ENCODE measurements at places on chromosomes 12 and 14.

GRCh38 chr14:105471297-105471821 lies 3.3 kb upstream of the CRIP2 start:
- DNase-seq = no peak

- DNase-seq = no peak
Observed at GRCh38 chr12:12599750-12600643, 11.7 kb upstream of the CREBL2 start.

GRCh38 chr12:71782017-71782416 lies 27.4 kb downstream of the RAB21 start:
- no peak for DNase-seq

DNA sequence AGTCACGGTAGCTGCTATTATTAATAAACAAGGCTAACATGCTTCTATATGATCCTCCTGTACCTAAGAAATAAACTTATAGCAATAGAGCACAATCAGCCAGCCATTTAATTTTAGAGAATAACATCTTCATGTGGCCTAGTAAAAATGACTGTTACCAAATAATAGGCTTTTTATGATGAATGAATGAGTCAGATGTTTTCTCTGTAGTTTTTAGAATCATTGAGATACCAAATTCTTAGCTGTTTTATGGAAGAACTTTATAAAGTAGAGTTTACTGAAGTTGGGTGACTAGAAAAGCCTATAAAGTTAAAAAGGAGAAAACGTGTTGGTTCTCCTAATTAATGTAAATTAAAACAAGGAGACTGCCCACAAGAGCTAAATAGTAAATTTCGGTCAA lies 40.7 kb downstream of the WNK1 start:
- no peak for DNase-seq

DNA sequence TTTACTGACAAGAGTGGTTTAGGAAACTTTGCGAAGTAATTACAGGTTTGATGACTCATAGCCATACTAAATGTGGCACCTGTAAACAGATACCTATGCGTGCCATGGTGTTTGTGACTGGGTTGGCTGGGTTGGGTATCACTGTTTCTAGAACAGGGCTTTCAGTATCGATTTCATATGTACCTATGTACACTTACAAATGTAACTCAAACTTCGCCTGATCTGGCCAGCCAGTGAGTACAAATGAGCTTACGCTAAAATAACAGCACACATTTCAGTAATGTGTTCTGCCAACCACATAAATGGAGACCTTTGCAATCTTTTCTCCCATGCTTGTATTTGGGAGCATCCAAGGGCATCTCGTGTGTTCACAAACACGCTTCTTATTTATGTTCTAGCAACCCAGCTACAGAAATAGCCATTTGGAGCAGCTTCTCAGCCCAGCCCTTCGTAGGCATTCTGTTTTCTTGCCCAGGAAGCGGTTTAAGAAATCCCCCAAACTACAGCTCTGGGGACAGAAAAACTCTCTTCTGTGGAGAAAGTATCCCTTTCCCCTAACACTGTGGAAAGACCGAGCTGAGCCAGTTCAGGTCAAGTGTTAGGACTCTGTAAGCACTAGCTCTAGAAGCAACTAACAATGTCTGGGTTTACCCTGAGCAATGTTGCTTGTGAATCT lies 42.3 kb upstream of the MDM1 start:
- peak; percentile 66 for DNase-seq

GRCh38 chr14:71554959-71555612 lies 377.1 kb upstream of the RGS6 start:
- DNase-seq = no peak

DNA sequence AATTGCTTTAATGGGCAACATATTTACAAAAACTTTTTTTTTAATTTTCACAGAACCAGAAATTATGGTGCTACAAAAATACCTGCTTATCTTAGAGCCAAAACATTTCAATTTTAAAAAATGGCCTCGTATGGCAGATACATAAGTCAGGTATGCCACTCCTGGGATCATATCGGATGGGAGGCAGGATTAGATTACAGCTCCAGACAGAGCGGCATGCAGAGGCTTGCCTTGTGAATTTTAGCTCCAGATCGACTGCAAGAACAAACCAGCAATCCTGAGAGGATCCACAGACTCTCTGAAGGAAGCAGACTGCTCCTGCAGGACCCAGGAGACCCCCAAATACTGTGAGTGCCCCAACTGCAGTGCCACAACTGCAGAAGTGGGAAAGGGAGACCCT lies 169.3 kb upstream of the AMIGO2 start:
- no peak for DNase-seq

DNA sequence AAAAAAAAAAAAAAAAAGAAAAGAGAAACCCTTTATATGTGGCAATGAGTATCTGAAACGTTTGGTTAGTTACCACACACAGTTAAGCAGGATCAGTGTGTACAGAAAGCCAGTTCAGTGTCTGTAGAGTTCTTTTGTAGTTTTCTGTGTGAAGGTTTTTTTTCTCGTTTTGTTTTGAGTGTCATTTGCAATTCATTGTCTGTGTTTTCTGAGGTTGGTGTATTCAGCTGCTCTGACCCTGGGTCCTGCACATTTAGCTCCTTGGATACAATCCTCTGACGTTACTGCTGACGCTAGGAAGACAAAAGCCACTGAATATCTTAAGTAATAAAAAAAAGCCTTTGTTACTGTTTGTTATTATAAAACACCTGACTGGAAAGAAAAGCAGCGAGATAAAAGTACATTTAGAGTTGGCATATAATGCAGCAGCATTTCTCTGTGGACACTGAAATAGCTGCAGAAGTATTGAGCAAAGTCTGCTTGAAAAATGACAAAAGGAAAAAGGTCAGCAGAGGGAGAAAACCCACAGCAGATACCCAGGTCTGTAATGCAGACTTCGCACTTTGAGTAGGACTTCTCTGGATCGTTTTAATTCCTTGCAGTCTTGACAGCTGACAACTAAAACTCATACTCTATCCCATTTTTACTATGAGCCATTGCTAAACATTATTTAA lies 89.0 kb downstream of the POLR3B start:
- no peak for DNase-seq

DNA sequence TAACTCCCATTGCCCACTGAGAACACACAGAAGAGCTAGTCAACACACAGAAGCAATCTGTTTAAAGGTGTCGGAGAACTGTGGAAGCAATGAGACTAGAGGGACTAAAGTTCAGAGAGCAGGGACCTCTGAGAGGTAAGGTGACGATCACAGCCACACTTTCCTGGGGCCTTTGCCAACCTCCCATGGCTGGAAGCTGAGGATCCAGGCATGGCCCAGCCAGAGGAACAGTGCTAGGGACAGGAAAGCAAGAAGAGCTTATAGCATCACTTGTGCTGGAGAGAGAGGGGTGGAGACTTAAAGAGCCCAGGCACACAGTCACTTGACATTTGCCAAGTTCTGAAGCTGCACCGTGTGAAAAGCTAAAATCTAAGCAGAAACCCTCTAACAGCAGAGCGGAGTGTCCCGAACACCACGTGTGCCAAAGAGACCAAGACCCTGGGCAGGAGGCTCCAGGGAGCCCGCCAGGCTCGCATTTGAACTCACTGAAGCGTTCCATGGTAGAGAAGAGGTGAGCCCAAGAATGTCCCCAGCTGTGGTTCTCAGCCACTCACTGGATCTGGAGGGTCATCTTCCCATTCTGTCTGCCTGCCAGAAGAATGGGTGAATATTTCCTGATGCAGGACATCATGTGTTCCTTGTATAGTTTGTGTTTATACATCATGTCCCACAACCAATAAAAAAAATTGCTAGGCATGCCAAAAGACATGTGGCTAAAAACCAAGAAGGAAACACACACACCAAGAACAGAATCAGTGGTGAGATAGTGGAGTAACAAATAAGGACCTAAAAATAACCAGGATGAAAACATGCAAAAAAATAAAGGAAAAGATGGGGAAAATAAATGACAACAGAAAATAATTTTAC lies 174.0 kb upstream of the C14orf180 start:
- no peak for DNase-seq

DNA sequence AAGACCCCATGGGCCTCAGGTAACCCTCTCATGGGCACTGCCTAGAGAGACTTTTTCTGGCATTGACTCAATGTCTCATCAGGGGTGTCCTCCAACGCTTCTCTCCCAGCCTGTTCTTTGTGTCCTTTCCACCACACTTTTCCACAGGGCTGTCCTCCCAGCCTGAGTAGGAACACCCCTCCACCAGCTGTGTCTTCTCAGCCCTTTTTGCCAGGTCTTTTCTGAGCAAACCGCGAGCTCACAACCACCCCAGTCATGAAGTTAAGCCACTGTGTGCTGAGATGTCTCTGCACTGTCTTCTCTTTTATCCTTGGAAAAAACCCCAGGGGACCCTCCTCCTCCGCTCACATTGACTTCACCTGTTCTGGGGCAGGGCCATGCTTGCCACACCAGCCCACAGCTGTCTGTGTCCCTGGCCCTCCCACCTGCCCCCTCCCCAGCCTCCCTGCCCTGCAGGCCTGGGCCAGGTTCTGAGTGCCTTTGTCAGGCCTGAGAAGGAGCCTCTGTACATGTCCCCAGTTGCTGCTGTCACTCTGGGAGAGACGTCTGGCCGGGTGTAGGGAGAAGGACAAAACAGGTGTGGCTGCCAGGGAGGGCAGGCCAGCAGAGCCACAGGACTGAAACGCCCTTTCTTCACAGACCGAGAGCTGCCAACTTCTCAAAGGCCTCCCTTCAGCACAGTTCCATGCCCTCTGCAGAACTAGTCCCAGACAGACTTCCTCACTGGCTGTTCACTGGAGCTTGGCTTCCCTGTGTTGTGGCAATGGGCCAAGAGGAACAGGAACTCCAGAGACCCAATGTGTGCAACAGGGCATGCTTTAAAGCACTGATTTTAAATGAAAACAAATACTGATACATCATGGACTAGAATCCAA lies 50.5 kb upstream of the PNMA1 start:
- DNase-seq = no peak

DNA sequence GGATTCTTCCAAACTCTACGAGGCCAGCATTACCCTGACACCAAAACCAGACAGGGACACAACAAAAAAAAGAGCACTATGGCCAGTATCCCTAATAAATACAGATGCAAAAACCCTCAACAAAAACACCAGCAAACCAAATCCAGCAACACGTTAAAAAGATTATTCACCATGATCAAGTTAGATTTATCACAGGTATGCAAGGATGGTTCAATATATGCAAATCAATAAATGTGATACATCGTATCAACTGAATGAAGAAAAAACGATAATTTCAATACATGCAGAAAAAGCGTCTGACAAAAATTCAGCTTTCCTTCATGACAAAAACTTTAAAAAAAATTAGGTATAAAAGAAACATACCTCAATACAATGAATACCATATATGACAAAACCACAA lies 99.9 kb downstream of the CEP83 start:
- no peak for DNase-seq

DNA sequence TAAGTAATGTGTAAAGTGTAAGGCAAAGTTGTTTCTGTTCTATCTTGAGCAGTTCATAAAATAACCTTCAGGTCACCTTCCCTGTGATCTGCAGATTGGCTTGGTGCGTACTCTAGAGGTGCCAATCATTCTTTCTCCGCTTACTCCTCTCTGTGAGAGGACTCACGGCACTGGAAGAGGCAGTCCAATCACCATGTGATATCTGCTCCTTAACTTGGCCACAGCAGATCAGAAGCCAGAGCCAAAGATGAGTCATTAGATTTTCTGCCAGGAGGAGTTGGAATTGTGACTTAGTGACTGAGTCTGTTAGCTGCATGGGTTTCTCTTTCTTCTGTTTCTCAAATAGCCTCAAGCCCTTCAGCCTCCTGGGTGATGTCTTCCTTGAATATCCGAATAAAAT lies 165.5 kb downstream of the SLC41A2 start:
- DNase-seq = no peak

Measured in CD4-positive, alpha-beta T cell treated with Interleukin-12 subunit alpha and Interleukin-12 subunit beta, for 1 hour (primary cell).